ENCODE measurements at places on chromosomes 12 and 14. TPM values are rescaled to one million over a fixed set of nuclear protein-coding genes. Genes with fewer than 3 reads are reported as not detected.
A peak's percentile ranks its signal among the peaks of the same experiment; 100 is the strongest.

- DNase-seq: no peak
Observed at GRCh38 chr12:22766911-22767420, 142.0 kb downstream of the ETNK1 start.

The CATSPERB gene
- total RNA-seq: 1.6 TPM

GRCh38 chr12:108484431-108484830 is 30.6 kb upstream of the FICD start:
- DNase-seq: no peak

The OTUB2 gene
- 0.64 TPM for total RNA-seq

The RNF212B gene
- total RNA-seq: not detected

The RFX4 gene
- total RNA-seq: not detected

DNA sequence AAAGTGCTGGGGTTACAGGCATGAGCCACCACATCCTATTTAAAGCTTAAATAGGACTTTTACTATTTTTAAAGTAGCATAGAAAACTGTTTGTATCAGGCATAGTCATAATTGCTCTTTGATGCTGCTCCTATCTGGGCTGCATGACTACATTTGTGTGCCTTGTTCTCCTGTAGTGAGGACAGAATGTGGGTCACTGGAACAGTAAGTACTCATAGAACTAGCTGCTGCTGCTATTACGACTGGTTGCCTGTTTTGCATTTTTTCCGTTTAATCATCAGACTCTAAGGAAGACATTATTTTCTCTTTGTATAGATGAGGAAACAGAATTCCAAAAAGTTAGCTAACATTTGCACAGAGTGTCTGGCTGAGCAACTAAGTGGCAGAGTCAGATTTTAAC is 42.8 kb downstream of the ZC3H14 start:
- DNase-seq: no peak

DNA sequence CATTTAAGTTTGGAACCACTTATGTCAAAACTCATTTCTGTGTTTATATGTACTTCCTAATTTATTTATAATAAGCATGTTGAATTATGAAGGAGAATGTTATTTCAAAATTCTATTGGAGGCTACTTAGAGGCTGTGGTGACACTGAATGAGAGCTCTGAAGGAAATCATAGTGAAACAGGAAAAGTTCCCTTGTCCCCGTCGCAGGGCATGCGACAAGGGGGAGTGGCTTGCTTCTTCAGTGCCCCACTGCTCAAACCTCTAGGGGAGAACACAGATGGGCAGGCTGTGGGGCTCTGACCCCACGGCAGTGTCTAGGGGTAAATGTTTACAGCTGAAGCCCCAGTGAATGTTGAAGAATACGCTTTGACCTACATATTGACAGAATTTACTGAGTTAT is 261.9 kb downstream of the RAD51B start:
- no peak for DNase-seq

DNA sequence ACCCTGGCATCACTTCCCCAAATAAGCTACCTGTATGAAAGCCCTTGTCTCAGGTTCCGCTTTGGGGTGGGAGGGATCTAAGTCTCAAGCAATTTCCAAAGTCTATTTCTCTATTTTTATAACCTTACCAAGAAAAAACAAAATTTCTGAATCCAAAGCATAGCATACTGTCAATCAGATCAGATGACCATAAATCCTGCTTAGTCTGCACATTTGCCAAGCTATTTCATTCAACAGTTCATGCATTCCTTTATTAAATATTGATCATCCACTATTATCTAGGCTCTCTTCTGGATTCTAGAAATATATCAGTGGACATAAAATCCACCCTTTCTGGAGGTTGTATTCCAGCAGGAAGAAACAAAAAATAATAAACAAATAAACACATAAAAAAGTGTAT is 263.5 kb upstream of the USP15 start:
- no peak for DNase-seq

The NELL2 gene
- not detected for total RNA-seq

- peak; percentile 11 for DNase-seq
Observed at GRCh38 chr14:104876251-104876699, 11.2 kb downstream of the CEP170B start.

The DLK1 gene
- total RNA-seq: not detected

- no peak for DNase-seq
Observed at GRCh38 chr14:70692210-70692609, 50.5 kb downstream of the TTC9 start.

- DNase-seq: no peak
Observed at GRCh38 chr12:23484238-23484637, 465.2 kb downstream of the SOX5 start.

GRCh38 chr12:123528858-123529257 is 4.7 kb downstream of the RILPL1 start:
- no peak for DNase-seq

The ANO2 gene
- total RNA-seq: 29.7 TPM

DNA sequence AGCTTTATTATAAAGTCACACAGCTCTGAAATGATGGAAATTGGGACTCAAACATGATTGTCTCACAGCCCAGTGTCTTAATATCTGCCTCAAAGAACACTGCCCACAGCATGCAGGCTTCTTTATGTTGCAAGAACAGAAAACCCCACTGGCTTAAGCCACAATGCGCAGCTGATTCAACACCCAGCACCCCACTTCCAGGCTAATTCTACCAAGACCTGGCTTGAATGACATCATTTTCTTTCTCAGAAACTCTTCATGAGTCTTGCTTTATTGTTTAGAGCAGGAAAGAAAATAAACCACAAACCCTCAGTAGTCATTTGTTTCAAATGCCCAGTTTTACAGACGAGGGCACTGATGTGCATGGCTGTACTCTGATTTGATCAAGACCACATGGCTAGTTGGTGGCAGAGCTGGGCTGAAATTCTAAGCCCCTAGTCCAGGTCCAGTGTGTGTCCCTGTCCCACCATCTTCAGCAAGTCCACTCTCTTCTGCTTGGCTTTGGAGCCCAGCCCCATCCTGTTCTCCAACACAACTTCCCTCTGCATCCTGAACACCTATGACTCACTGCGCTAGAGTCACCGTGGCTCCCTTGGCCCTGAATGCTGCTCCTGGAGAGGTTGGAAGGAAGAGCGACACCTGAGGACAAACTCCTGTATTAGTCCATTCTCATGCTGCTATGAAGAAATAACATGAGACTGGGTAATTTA is 50.3 kb upstream of the SRSF5 start:
- DNase-seq: peak; percentile 48

DNA sequence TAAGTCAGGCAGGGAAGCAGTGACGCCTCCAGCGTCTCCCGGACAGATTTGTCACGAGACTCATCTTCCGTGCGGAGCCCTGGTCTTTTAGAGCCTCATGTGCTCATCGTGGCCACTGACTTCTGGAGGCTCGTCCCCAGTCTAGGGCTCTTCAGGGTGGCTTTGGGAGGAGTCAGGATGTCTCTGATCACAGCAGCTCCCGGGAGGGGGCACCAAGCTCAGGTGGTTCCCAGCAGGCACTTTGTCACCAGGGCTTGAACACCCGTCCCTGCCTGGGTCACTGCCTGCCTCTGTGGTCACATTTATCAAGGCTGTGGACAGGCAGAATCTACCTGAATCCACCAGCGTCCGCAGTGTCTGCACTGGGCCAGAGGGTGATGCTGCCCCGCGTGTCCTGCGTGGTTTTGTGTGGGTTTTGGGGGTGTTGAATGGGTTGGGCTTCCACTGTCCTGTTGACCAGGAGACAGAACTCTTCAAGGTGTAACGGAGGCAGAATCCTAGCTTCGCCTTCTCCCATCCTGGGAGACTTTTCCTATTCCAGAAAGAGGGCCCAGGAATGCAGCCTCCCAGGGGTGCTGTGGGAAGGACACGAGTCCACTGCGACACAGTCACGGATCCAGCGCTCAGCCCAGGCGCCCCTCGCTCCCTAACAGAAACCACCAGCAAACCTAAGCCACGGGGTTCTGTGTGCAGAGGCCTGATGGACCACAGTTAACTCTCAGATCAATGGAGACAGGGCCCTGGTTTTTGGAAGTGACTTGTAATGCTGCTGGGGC is 132.3 kb downstream of the ADGRD1 start:
- DNase-seq: no peak

DNA sequence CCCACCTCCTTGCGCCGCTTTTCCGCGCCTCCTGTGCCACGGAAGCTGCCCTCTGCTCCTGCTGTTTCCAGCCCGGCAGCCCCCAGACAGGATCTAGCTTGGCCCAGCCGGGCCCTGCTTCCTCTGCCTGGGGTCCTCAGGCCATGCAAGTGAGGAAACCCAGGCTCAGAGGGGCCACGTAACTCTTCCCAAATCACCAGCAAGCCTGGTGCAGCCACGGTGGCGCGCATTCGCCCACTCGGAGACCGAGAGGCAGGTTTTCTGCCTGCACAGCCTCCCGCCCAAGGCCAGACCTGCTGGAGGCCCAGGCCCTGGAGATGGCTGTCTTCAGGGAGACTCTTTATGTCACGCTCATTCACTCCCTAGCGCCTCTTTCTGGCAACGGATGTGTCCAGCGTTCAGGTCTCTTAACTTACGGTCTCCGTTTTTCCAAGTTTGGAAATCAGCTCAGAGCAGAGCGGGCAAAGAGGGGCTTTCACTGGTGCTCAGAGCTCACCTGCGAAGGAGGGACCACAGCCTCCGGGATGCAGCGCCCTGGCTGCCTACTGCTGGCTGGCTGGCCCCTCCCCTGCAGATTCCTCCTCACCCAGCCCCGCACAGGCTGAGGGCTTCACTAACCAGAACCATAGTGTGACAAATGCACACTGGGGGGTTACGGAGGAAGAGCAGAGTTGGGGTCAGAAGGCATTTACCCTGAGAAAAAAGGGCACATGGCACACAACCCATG is 20.6 kb upstream of the CEP170B start:
- no peak for DNase-seq

- DNase-seq: no peak
Observed at GRCh38 chr12:57740656-57741412, 2.3 kb upstream of the AGAP2 start.

- DNase-seq: no peak
Observed at GRCh38 chr14:29077916-29078315, 311.3 kb downstream of the FOXG1 start.

- DNase-seq: no peak
Observed at GRCh38 chr14:82642425-82642824, 1108.8 kb upstream of the SEL1L start.

GRCh38 chr12:109057376-109057775 is 5.0 kb downstream of the USP30 start:
- no peak for DNase-seq

The HAL gene
- total RNA-seq: 0.25 TPM

DNA sequence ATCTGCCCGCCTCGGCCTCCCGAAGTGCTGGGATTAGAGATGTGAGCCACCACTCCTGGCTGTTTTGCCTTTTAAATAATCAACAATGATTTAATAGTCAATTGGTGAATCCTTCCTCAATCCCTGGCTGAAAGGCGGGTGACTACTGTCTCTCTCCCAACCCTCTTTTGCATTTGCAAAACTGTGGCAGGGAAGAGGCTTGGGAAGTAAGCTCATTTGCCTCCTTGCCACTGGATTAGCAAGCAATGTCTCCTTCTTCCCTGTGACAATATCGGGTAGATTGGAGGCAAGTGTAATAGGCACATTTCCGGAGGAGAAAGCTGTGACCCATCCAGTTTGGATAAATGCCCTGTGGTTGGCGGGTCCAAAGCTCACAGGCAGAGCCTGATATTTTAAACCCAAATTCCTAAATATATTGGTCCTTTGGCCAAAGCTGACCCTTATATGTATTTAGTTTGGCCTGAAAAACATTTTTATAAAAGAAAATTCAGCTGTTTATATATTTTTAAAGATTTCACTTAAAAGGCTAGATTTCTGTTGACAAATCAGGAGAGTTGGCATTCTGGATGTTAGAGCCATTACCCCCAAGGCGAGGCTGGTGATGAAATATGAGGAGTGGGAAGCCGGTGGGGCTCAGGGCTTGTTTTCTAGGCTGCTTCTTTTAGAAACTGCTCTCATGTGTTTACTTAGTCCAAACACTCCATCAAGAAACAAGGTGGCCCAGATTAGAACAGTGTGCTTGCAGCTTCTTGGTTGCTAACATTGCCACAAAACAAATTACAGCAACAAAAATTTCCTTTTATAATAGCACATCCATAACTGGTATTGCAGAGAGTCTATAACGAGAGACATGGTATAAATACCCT is 646.9 kb upstream of the TMEM132C start:
- DNase-seq: no peak

The ADAMTS20 gene
- total RNA-seq: not detected

The CHGA gene
- total RNA-seq: not detected

DNA sequence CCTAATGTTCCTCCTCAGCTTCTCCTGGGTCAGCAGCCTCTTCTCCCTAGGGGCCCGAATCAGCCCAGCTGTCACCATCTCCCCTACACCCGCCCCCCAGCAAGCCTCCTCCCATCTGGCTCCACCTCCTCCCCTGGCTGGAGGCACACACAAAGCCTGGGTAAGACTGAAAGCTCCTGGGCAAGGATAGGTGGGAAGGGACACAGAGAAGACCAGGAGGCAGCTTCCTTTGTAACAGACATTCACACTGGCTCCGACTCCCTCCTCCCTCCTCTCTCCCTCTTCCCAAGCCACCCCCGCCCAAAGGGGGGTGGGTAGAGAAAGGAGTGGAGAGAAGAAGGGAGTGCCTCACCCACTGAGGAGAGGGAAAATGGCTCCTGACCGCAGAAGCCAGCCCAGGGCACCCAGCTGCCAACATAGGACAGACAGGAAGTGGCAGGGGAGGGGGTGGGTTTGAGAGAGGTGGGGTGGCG is 4.0 kb downstream of the CHD4 start:
- no peak for DNase-seq

DNA sequence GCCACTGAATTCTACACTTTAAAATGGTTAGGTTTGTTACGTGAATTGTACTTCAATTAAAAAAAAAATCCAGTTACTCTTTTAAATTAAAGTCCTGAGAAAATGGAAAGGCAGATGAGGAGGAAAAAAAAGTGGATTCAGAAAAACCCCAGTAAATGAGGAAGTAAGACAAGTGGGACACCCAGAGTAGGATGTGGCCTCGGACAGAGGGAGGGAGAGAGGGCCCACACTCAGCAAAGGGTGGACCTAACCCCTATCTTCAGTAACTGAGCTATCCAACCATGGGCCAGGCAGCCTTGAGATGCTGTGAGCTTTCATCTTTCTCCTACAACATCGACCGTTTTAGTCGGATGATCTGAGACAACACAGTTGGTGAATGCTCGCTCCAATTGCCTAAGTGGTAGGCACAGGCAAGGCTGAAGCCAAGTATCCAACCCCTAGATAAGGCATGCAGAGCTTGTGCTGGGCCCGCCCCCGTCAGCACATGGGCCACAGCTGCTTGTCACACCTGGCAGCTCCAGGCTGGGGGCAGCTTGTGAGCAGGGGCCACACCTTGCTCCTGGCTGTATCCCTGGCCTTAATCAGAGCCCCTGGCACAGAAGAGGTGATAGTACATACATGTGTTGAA is 142.1 kb downstream of the TTC7B start:
- DNase-seq: no peak

The GNG2 gene
- 4.6 TPM for total RNA-seq

The C3AR1 gene
- total RNA-seq: 0.13 TPM

GRCh38 chr14:81246461-81247270 is 25.9 kb upstream of the GTF2A1 start:
- no peak for DNase-seq

Data from dermis microvascular lymphatic vessel endothelial cell (primary cell).